ENCODE measurements at places on chromosomes 6 and 20.

DNA sequence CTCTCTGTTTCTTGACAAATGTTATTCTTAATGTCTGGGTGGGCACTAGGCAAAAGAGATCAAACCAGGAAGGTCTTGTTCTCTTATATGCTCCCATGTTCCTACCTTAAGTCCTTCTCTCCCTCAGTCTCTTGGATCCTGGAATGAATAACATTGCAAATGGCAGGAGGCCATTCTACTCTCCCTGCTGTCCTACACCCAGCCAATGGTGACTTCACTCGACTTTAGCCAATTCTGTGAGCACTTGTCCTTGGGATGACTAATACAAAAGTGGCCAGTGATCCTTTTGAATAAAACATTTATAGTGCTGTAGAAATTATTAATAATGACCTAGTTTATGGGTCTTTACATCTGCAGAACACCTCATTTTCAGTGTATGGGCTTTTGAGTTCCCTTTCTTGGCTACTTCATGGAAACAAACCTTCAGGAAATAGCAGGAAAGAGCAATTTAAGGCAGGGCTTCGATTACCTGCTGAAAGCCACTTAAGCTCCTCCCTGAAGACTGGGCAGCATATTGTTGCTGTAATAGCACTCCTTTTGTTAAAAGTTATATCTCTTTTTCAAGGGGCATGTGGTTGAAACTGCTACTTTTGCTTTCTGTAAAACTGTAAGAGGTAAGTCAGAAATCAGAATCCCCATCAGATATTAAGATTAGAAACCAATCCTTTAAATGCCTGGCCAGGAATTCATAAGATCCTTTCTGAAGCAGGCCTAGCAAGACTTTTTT is 10.5 kb downstream of the OTOR start:
- no peak for DNase-seq

DNA sequence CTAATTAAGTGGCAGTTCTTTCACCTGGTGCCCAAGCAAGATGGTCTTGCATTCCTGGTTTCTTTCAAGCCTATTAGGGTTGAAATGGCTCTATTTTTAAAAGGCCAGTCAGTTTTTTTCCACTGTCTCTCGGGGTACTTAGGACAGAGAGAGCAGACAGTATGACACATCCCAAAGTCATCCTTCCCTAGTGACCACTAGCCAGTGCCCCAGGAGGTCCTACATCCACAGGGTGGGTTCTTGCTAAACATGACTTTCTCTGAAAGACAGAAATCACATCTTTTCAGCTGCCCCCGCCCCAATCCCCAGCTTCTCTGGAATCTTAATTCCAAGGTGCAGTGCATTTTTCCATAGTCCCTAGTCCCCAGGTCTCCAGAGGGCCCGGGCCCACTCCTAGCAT is 192.4 kb downstream of the SLC24A3 start:
- DNase-seq: no peak

GRCh38 chr6:13427801-13428582 is 59.4 kb downstream of the GFOD1 start:
- no peak for DNase-seq

DNA sequence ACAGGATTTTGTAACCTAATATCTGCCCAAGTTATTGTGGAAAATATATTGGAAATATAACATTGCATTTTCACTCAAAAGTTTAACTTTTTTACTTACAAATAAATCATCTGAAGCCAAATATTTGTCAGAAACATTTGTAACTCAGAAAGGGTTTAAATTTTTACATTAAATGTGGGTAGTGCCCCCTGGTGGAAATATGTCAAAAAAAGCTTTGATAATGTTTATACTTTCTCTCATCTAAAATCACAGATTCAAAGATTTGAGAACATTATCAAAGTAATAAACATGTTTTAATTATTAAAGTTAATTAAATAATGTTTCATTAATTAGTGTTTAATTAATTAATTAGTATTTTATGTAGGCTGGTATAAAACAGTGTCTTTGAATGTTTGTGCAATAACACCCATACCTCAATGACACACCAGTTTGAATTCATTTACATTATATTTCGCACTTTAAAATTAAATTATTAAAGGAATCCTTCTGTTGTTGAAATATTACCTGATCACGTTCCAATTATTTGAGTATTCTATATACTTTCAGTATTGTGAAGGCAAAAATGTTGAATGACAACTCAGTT is 320.1 kb upstream of the FKBP1C start:
- DNase-seq: no peak

DNA sequence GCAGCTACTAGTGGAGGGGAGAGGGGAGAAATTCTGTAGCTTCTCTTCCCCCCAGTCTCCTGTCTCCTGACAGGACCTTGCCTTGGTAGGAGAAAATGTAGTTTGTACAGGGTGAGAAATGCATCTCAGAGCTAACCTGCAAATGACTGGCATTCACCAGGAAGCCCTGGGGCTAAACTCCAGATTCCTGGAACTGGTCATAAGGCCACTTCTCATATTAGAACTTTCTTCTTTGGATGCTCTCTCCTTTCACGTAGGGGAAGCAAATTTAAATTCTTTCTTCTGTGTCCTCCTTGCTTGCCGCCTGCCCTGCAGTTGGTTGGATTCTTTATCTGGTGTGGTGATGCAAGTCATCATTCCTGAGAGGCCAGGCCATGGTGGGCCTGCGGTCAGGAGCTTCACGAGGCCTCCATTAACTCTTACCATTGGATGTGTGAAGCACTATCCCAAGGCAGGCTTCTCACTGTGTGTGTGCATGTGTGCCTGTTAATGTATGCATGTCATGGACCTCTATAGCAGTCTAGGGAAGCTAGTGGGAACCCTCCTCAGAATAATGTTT is 182.0 kb downstream of the PHF3 start:
- no peak for DNase-seq

DNA sequence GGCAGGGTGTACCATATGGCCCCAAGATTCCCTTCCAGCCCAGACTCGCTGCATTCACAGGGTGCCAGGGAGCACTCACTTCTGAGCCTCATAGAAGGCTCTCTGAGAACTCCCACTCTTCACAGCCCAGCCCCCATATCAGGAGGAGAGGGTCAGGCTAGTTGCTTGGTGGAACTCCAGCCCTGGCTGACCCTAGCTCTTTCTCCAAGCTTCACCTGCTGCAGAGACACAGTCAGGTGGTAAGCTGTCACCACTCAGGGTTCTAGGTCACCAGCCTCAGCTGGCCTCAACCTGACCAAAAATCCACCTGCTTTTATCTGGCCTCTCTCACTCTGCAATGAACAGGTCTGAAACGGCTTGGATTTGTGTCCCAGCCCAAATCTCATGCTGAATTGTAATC is 162.7 kb upstream of the MLN start:
- DNase-seq: no peak

DNA sequence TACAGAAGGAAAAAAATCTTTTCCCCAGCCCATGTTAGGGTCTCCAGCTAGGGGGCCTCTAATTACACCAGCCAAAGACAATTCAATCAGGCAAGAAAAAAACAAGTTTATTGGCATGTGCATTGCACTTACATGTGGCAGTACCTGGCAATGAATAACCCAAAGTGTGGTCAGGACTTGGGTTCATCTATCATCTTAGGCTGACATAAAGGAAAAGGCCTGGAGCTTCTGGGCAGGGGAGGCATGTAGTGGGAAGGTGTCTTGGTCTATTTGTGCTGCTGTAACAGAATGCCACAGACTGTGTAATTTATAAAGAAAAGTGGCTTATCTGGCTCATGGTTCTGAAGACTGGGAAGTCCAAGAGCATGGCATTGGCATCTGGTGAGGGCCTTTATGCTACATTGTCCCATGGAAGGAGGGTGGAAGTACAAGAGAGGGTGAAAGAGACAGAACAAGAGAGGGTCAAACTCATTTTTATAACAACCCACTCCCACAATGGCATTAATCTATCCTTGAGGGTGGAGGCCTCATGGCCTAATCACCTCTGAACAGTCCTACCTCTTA is 4.4 kb upstream of the PYGB start:
- DNase-seq: no peak
